ENCODE measurements at places on chromosomes 7 and 10. TPM values are rescaled to one million over a fixed set of nuclear protein-coding genes. Genes with fewer than 3 reads are reported as not detected.
A peak's percentile ranks its signal among the peaks of the same experiment; 100 is the strongest.

Gene FAM25A
- not detected for total RNA-seq

Gene PDE6C
- total RNA-seq: not detected

Gene LIPF
- total RNA-seq: not detected

Gene MMD2
- total RNA-seq: not detected

Gene UTF1
- not detected for total RNA-seq

Gene PAPOLB
- not detected for total RNA-seq

Gene SDK1
- total RNA-seq: 0.63 TPM

Gene TBX20
- not detected for total RNA-seq

Gene MBL2
- total RNA-seq: not detected

Gene IRF5
- 0.81 TPM for total RNA-seq

Gene MSS51
- total RNA-seq: 0.61 TPM

Gene HOXA1
- total RNA-seq: 8.3 TPM

Gene TFEC
- total RNA-seq: not detected

Gene MBLAC1
- total RNA-seq: 1.3 TPM

Gene LIPN
- not detected for total RNA-seq

Gene AKR1D1
- not detected for total RNA-seq

- no peak for DNase-seq
These were observed 95.2 kb upstream of the EGR2 start for GRCh38 chr10:62911210-62911963.

- DNase-seq: no peak
These were observed 21.1 kb downstream of the STARD3NL start for GRCh38 chr7:38199154-38199553.

- DNase-seq: no peak
These were observed 214.7 kb downstream of the TEX36 start for GRCh38 chr10:125468278-125468677.

DNA sequence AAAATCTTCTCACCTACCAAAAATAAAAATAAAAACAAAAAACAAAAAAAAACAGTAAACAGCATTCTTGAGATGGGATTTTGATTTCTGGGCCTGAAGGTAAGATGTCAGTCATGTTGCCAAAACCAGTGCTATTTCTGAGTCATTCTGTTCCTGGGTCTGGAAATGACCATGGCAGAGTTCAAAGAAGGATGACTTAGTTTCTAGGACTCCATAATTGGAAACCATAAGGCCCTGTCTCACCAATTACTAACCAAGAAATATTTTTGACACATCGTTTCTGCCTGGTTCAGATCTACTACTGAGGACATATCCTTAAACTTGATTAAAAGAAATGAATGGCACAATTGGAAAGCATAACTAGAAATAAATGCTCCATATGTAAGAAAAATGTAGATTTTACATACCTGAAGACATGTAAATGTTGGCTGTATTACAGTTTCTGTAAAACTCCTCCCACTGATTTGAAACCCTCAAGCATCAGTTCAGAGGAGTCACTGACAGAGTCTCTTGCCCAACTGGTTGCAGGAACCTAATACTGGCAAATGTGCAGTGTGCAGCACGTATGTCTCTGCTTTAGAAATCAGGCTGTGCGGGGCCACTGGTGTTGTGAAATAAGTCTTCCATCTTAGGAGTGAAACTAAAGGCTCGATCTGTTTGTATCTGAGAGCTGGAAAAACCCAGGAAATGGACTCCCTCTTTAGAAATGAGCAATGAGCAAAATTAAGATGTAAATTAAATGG is 84.8 kb upstream of the EGR2 start:
- no peak for DNase-seq

DNA sequence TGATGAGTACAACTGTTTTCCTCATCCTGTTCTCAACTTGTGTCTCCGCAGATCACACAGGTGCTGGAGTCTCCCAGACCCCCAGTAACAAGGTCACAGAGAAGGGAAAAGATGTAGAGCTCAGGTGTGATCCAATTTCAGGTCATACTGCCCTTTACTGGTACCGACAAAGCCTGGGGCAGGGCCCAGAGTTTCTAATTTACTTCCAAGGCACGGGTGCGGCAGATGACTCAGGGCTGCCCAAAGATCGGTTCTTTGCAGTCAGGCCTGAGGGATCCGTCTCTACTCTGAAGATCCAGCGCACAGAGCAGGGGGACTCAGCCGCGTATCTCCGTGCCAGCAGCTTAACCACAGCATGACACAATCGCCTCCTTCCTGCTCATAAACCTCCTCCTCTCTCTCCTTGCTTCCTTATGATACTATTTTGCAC is 126.7 kb upstream of the PRSS58 start:
- DNase-seq: peak; percentile 75

GRCh38 chr10:102068216-102068615 is 3.1 kb downstream of the HPS6 start:
- no peak for DNase-seq

GRCh38 chr7:81560708-81561107 is 209.1 kb downstream of the HGF start:
- no peak for DNase-seq

DNA sequence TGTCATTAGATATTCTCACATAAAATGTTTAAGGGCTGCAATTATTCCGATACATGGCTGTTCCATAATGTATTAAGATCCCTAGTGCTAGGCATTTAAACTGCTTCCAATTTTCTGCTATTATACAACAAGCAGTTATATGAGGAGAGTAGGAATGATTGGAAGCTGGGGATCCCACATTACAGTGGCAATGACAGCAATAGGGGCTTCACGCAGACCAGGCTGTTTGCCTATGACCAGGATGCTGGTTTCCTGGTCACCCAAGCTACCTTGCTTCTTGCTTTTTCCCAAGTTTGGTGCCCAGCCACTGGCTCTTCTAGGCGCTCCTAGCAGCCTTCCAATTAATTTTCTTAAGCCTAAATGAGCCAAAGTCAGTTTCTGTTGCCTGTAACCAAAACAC is 39.3 kb downstream of the SMURF1 start:
- no peak for DNase-seq

- no peak for DNase-seq
These were observed 38.9 kb downstream of the ANKMY2 start for GRCh38 chr7:16606704-16607103.

DNA sequence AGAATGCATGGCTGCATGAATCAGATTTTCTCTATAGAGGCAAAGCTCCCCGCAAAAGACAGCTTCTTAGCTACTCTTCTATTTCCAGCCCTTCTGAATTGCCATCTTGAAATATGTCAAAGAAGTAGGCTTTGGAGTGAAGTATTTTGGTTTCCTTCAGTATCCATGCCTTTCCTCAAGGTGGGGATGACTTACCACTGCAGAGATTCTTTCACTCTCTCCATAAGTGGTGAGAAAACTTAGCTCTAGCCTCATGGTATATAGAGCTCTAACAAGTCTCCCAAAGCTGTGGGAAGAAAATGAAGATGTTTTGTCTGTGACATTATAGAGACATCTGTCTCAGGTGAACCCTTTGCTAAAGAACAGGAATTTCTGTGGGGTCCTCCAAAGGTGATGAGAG is 89.6 kb upstream of the ITGB1 start:
- no peak for DNase-seq

GRCh38 chr10:103804871-103805270 is 50.5 kb downstream of the SH3PXD2A start:
- no peak for DNase-seq

GRCh38 chr7:92729172-92729571 is 107.2 kb downstream of the CDK6 start:
- no peak for DNase-seq

- no peak for DNase-seq
These were observed 62.7 kb upstream of the CACUL1 start for GRCh38 chr10:118817328-118818068.

- DNase-seq: no peak
These were observed 2.3 kb downstream of the TMEM184A start for GRCh38 chr7:1553512-1554210.

Measured in foreskin keratinocyte (primary cell).